ENCODE measurements at places on chromosomes 3 and 15.
A peak's percentile ranks its signal among the peaks of the same experiment; 100 is the strongest.

- no peak for DNase-seq
Measured at GRCh38 chr3:184626923-184627322, 65.3 kb downstream of the EPHB3 start.

GRCh38 chr3:13042127-13042701, 31.0 kb downstream of the IQSEC1 start:
- no peak for DNase-seq

GRCh38 chr3:56415652-56416051, 52.6 kb downstream of the ERC2 start:
- no peak for DNase-seq

DNA sequence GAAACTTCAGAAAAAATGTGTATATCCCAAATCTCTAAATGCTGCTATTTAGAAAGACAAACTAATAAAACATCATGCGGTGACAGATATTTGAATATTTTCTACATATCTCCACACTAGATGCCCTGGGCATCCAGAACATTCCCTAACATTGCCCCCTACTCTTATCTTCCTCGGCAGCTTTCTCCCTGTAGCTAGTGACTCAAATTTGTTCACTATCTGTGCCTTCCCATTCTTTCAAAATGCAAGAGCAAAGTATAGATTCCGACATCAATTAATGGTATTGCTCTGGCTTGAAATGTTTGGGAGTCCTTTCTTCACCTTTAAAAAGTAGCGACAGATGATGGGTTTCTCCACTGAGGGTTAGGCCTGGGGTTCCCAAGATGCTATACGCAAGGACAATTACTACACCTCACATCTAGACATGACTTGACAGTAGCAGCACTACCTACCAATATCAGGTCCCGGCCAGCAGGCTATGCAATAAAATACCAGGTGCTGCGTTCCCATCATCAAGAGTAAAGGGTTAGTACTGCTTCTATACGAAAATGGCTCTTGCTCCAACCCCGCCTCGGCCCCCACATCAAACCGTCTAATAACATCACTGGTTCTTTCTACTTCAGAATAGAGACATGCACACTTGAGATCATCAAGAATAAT, 631 bp downstream of the UBR1 start:
- DNase-seq: peak; percentile 12

Measured in globus pallidus (tissue), 1 donor.